Osteoblast (primary cell): ENCODE measurements at places on chromosomes 2 and 18. TPM values are rescaled to one million over a fixed set of nuclear protein-coding genes. Genes with fewer than 3 reads are reported as not detected.

The PSTPIP2 gene
- 5.8 and 6.8 TPM in 2 replicates for total RNA-seq

The MAP3K19 gene
- total RNA-seq, result not detected in 2 replicates

The ICOS gene
- total RNA-seq, result not detected in 2 replicates

GRCh38 chr2:46434851-46435273, 44.5 kb upstream of the TMEM247 start:
- peak; percentile 84 for DNase-seq
